ENCODE measurements at places on chromosomes 7 and 10. TPM values are rescaled to one million over a fixed set of nuclear protein-coding genes. Genes with fewer than 3 reads are reported as not detected.

Gene GRM8
- total RNA-seq = not detected

DNA sequence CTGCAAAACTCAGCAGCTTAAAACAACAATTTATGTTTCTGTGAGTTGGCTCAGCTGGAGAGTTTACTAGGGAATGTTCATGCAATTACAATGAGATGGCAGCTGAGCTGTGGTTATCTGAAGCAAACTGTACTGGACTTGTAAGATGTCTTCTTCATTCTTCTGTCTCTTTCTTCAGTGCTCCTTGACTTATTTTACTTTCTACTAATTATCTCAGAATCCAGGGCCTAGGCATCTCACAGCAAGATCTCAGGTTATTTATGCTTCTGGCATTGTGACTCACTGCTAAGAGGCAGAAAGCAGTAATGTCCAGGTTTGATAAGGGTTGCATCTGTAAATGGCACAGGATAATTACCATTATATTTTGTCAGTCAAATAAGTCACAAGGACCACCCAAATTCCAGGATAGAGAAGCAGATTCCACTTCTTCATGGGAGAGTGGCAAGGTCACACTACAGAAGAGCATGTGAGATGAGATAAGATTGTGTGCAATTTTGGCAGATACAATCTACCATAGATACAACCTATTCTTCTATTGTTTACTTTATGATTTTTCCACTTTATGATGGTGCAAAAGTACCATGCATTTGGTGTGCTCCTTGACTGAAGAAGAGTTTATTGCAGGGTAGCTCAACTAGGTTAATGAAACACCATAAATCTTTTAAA lies 16.8 kb downstream of the VIM start:
- DNase-seq = no peak

GRCh38 chr7:41116817-41117216 lies 586.1 kb downstream of the INHBA start:
- no peak for DNase-seq

GRCh38 chr10:79266084-79266483 lies 81.2 kb upstream of the PPIF start:
- DNase-seq = no peak

GRCh38 chr10:101903827-101904550 lies 60.4 kb upstream of the KCNIP2 start:
- DNase-seq = no peak

Gene SUN3
- not detected for total RNA-seq

DNA sequence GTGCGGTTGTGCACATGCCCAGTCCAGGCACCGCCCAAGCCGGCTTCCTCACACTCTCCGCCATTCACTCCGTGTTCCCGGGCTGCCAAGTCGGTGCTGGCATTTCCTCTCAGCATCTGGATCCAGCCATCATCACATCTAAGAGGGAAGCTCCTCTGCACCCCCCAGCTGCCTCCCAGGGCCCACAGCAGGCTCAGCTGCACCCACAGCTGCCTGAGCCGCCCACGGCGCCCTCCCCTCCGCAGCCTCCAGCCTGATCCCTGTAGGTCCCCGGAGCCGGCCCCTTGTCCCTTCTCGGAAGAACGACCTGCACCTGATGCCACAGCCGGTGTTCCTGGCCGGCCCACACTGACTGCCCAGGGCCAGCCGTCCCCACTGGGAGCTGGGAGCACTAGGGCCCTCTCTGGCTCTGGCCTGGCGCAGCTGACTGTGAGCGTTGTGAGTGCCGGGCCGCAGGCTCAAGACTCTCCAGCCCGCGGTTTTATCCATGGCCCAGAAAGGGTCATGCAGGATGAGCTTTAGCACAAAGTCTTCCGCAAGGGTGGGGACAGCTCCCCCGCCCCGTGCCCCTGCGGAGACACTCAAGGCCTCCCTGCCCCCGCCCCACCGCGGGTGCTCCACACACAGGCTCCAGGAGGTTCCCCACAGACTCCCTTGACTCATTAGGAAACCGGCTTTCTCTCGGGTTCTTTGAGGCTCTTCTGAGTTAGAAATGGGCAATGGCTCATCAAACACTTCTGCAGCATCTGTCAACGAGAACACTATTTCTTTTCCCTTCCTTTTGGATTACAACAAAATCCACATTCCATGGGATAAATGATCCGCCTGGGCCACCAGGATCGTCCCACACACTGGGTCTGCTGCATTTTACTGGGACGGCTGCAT lies 31.2 kb downstream of the CFAP46 start:
- DNase-seq = no peak

Data from hematopoietic multipotent progenitor cell (in vitro differentiated cells).